CD8-positive, alpha-beta memory T cell (primary cell): ENCODE measurements at places on chromosomes 12 and 14. TPM values are rescaled to one million over a fixed set of nuclear protein-coding genes. Genes with fewer than 3 reads are reported as not detected.
A peak's percentile ranks its signal among the peaks of the same experiment; 100 is the strongest.

LPAR5 gene
- 26.5 TPM for polyA plus RNA-seq

SMIM41 gene
- not detected for polyA plus RNA-seq

PTPN21 gene
- not detected for polyA plus RNA-seq

CD27 gene
- polyA plus RNA-seq: 470 TPM

PTGDR gene
- polyA plus RNA-seq: 50.8 TPM

WNT1 gene
- polyA plus RNA-seq: 2.3 TPM

SVOP gene
- not detected for polyA plus RNA-seq

PLEKHG3 gene
- 61.1 TPM for polyA plus RNA-seq

KLRC3 gene
- 7.1 TPM for polyA plus RNA-seq

DNA sequence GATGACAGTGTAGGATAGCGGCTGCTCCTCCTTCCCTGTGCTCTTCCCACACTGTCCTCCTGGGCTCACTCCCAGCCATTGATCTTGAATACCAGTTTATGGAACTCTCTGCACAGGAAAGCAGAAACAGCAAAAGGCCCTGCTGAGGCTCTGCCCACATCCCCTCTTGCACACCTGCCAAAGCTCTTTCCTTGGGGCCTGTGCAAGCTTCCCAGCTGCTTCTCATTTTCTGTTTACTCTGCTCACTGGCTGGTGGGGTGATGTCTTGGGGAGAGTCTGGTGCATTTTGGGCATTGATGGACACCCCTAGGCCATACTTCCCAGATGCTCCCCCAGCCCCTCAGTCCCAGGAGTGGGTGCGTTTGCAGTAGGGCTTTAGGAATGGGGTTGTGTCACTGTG is 361.8 kb downstream of the TMEM121 start:
- H3K4me3 ChIP-seq: no peak overlapping the region
- no peak for DNase-seq
- H3K4me1 ChIP-seq: no peaks in the 10 kb centered on the region

DNA sequence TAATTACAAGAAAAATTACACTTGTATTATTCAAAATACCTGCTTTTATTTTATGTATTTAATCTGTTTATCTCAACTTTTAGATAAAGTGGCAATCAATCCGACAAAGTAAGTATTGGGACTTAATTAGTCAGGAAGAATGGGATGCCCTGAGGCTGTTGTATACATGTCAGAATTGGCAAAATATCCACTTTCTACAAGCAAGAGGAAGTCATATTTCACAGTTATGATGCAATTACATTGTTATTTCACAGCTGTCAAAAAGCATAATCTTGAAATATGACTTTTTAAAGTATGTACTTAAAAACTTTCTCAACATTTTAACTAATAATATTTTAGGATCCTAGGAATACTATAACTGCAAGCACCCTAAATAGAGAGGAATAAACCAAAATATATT is 357.1 kb upstream of the MGAT4C start:
- no peaks in the 10 kb centered on the region for H3K36me3 ChIP-seq
- no peak overlapping the region for H3K27ac ChIP-seq
- H3K27me3 ChIP-seq: no peaks in the 10 kb centered on the region
- no peak for DNase-seq
- H3K4me3 ChIP-seq: no peak overlapping the region

GRCh38 chr14:67963545-67963944 is 144.0 kb downstream of the RAD51B start:
- DNase-seq: no peak
- H3K36me3 ChIP-seq: no peaks in the 10 kb centered on the region
- no peak overlapping the region for H3K4me3 ChIP-seq
- no peak overlapping the region for H3K27ac ChIP-seq

DNA sequence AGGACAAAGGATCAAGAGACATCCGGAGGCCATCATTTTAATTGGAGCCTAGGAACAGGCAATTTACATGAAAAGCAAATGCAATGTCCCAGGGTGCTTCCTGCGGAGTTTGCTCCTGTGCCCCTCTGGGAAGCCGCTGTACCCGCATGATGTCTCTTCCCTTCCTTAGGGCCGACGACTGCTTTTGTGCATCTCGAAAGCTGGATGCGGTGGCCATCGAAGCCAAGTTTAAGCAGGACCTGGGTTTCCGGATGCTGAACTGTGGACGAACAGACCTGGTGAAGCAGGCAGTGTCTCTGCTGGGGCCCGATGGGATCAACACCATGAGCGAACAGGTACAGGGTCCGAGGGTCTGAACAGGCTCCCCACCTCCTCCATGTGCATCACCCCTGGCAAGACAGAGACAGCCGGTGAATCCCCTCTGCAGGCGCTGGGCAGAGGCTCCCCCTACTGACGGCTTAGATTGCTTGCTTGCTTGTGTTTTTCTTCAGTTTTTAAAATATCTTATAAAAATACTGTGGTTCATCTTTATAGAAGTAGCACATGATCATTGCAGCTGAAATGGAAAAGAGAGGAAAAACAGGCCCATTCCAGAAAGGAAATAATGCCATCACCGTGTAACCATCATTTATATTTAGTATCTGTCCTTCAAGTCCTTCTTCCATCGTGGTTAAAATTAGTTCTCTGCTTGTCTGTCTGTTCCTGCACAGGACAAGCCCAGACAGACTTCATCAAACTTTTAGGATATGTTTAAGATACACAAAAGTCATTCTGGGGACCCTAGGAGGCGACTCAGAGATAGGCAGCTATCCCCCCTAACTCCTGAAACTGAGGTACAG is 75.4 kb upstream of the PWP1 start:
- H3K27ac ChIP-seq: no peak overlapping the region
- H3K36me3 ChIP-seq: no peaks in the 10 kb centered on the region
- no peak overlapping the region for H3K4me3 ChIP-seq
- H3K27me3 ChIP-seq: no peaks in the 10 kb centered on the region
- no peak for DNase-seq

DNA sequence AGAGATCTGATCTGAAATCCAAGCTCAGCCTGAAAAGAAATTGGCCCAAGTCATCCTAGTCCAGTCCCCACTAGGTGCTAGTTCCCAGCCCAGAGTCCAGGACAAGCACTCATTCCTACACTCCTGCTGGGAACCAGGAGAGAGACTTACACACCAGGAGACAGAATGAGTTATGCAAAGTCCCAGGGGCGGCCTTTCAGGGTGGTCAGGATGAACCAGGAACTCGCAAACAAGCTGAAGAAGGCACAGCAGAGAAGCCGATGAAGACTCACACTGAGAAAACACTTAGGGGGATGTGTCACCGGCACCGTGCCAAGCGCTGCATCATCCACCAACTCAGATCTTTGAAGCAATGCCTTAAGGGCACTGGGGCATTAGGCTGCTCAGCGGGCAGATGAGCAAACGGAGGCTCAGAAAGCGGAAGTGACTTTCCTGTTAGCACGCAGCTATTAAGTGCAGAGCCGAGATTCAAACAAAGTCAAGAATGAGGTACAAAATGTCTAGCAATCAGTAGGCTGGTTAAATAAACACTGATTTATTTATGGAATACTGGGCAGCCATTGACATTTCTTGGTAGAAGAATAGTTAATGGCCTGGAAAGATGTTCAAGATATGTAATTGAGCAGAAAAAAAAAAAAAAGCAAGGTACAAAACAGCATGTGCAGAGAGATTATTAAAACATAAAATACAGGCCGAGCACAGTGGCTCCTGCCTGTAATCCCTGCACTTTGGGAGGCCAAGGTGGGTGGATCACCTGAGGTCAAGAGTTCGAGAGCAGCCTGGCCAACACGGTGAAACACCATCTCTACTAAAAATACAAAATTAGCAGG is 78.7 kb downstream of the LRRC74A start:
- no peak overlapping the region for H3K27ac ChIP-seq
- no peaks in the 10 kb centered on the region for H3K36me3 ChIP-seq
- peak; percentile 22 for DNase-seq
- no peaks in the 10 kb centered on the region for H3K27me3 ChIP-seq
- no peak overlapping the region for H3K4me3 ChIP-seq

GRCh38 chr12:71935594-71935993 is 3.1 kb upstream of the TPH2 start:
- no peak overlapping the region for H3K27ac ChIP-seq
- H3K4me1 ChIP-seq: no peaks in the 10 kb centered on the region
- peaks cover 15% of the 10 kb centered on the region for H3K27me3 ChIP-seq
- H3K36me3 ChIP-seq: no peaks in the 10 kb centered on the region
- DNase-seq: no peak

GRCh38 chr12:76558684-76559399 is 729 bp downstream of the OSBPL8 start:
- peaks cover 49% of the 10 kb centered on the region for H3K4me1 ChIP-seq
- peak; percentile 91 for DNase-seq
- H3K27ac ChIP-seq: peak overlapping the region; percentile 98
- no peaks in the 10 kb centered on the region for H3K36me3 ChIP-seq

DNA sequence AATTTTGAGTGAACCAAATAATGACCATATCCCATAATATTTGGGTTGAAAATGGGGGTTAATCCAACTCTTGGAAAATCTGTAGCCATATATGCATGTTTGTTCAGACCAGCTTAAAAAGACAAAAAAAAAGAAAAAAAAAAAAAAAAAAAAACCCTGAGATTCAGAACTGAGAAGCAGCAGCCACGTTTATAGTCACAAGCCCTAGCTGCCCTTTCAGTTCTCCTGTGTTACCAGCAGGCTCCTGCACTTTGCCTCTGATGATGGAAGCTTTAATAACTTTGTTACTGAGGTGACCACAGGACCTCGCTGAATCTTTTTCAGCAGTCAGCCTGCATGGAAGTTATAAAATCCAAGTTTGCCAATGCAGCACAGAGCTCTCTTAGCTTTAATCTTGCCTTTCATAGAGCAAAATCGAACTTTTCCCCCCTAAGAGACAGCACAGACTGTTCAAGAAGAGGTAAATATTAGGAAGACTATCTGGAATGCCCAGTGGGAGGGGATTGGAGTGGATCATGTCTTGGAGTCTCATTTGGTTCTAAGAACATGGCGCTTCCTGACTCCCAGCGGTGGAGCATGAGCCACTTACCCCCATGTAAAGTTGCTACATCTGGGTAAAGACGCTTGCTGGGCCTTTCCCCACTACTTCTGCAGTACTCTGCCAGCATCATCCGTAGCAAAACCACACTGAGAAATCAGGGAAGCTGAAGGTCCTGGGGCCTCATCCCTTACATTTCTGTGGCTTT is 20.6 kb downstream of the GNG2 start:
- no peak overlapping the region for H3K4me3 ChIP-seq
- no peaks in the 10 kb centered on the region for H3K27me3 ChIP-seq
- H3K27ac ChIP-seq: no peak overlapping the region
- no peak for DNase-seq

DNA sequence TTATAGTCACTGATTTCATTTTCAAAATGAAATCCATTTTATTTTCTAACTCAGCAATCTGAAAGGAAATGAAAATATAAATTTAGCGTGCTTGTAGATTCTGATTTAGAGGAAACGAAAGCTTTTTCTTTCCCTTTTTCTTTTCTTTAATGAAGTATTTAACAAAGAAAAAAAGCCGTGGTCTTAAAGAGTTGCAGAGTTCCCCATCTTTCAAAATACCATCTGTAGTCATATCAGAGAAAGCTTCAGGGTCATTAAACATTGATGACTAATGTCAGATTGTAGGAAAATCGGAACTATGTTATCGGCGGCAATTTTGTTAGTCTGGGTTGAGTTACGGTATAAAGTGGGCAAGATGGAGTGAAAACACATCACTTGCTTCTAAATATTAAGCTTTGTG is 32.3 kb downstream of the DRAM1 start:
- no peaks in the 10 kb centered on the region for H3K36me3 ChIP-seq
- no peak overlapping the region for H3K4me3 ChIP-seq
- no peaks in the 10 kb centered on the region for H3K27me3 ChIP-seq
- DNase-seq: no peak
- no peak overlapping the region for H3K27ac ChIP-seq

DNA sequence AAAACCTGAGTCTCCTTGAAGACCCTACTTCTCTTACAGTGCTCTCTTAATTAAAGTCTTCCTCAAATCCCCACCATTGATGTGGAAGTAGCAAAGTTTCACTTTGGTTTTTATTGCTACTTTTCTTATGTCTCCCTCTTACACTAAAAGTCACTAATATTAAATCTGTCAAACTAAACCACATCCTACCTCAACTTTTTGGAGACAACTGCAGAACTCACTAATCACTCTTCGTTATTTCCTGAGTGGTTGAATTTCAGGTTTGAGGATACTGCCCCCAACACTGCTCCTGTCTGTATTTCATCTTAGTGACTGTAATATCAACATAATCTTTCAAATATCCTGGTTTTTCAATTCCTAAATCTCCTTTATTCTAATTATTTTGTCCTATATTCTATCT is 213.0 kb upstream of the PDE3A start:
- H3K27me3 ChIP-seq: no peaks in the 10 kb centered on the region
- H3K27ac ChIP-seq: no peak overlapping the region
- no peaks in the 10 kb centered on the region for H3K36me3 ChIP-seq
- no peak overlapping the region for H3K4me3 ChIP-seq

DNA sequence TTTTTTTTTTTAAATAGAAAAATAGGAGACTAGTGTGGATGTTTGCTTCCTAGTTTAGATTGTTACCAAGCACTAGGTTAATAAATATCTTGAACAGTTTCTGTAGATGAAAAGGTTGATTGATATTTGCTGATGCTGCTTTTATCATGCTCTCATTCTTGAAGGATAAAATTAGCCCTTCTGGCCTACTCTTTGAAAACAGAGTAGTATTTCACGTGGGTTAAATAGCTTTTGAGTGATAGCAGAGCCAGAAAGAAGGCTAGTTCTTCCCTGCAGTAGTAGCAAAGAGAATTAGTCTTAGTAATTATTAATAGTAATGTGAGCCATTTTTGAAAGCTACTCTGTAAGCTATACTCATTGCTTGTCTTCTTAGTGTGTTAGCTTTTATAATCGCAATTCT is 5.2 kb downstream of the NEDD1 start:
- H3K36me3 ChIP-seq: peaks cover 4% of the 10 kb centered on the region
- DNase-seq: no peak
- no peak overlapping the region for H3K27ac ChIP-seq

GRCh38 chr12:16555630-16556029 is 50.3 kb downstream of the LMO3 start:
- H3K27me3 ChIP-seq: no peaks in the 10 kb centered on the region
- no peak overlapping the region for H3K4me3 ChIP-seq
- H3K4me1 ChIP-seq: no peaks in the 10 kb centered on the region
- H3K27ac ChIP-seq: no peak overlapping the region
